ENCODE measurements at places on chromosomes 2 and 18.

DNA sequence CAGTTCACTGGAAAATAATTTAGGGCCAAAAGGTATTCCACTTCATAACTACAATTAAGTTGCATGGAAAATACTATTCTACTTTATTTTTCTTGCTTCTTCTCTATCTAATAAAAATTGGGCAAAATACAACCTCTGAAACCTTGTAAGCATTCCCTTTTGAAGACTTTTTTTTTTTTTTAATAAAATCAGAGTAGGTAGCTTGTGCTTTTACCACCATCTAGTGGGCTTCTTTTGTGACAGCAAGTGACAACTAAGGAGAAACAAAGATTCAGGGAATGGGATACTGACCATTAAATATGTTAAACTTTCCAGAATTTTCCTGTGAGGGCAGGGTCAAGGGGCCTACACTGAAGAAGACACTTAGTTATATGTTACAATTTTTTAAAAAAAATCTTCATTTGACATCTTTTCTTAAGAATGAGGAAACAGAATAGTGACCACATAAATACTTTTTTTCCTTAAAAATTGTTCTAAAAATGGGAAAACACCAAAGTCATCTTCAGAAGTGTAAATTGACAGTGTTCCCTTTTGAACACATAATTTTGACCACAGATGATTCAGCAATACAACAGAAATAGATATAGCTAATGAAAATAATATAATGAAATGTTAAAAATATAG is 1183.2 kb upstream of the ACVR2A start:
- DNase-seq = no peak
- no peaks in the 10 kb centered on the region for H3K27me3 ChIP-seq
- H3K4me3 ChIP-seq = no peak overlapping the region
- H3K4me1 ChIP-seq = no peaks in the 10 kb centered on the region
- H3K36me3 ChIP-seq = no peaks in the 10 kb centered on the region

DNA sequence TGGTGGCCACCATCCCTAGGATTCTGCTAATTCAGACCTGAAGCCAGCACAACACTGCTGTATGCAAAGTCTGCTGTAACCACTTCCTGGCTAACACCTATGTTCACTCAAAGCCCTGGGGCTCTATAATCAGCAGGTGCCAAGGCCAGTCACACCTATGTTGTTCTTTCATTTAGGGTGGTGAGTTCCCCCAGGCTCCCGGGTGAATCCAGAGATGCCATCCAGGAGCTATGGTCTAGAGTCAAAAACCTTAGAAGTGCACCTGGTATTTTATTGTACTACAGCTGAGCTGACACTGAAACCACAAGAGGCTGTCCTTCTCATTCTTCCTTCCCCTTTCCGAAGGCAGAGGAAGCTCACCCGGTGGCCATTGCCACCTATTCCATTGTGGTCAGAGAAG is 46.2 kb upstream of the CCDC141 start:
- no peak overlapping the region for H3K4me3 ChIP-seq
- no peak for DNase-seq
- H3K36me3 ChIP-seq = no peaks in the 10 kb centered on the region
- H3K27me3 ChIP-seq = no peaks in the 10 kb centered on the region

- no peaks in the 10 kb centered on the region for H3K4me1 ChIP-seq
- H3K4me3 ChIP-seq = no peak overlapping the region
- H3K27ac ChIP-seq = no peak overlapping the region
- no peak for DNase-seq
Observed at GRCh38 chr2:33168922-33169321, 222.2 kb downstream of the LTBP1 start.

DNA sequence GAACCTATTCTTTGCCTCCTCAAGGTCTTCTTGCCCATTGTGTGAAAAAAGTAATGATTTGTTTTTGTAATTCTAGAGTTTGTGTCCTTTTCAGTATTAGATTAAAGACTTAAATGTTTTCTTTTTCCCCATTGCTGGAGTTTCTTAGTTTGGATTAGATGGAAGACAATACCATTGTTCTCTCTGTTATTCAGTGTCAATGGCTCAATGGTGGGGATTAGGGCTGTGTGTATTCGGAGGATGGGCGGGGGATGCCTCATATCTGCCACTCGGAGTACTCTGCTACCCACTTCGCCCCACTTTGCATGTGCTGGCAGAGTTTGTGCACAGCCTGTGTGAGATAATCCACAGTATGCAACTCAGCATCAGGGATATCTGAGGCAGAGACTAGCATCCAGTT is 90.1 kb downstream of the KLHL29 start:
- no peaks in the 10 kb centered on the region for H3K4me1 ChIP-seq
- no peak overlapping the region for H3K27ac ChIP-seq
- no peak overlapping the region for H3K4me3 ChIP-seq
- peaks cover 4% of the 10 kb centered on the region for H3K36me3 ChIP-seq
- H3K27me3 ChIP-seq = peaks cover 73% of the 10 kb centered on the region
- no peak for DNase-seq

GRCh38 chr2:156986339-156986988 is 271.0 kb upstream of the GALNT5 start:
- no peaks in the 10 kb centered on the region for H3K4me1 ChIP-seq
- DNase-seq = no peak
- H3K27ac ChIP-seq = no peak overlapping the region

- H3K4me1 ChIP-seq = no peaks in the 10 kb centered on the region
- no peak overlapping the region for H3K4me3 ChIP-seq
- no peaks in the 10 kb centered on the region for H3K36me3 ChIP-seq
- H3K27ac ChIP-seq = no peak overlapping the region
- H3K27me3 ChIP-seq = no peaks in the 10 kb centered on the region
- no peak for DNase-seq
Observed at GRCh38 chr2:187574969-187575750, 20.9 kb upstream of the TFPI start.

GRCh38 chr2:222733846-222734702 is 62.6 kb downstream of the MOGAT1 start:
- no peaks in the 10 kb centered on the region for H3K36me3 ChIP-seq
- no peak overlapping the region for H3K4me3 ChIP-seq
- H3K27ac ChIP-seq = no peak overlapping the region
- no peak for DNase-seq
- H3K27me3 ChIP-seq = peaks cover 36% of the 10 kb centered on the region

DNA sequence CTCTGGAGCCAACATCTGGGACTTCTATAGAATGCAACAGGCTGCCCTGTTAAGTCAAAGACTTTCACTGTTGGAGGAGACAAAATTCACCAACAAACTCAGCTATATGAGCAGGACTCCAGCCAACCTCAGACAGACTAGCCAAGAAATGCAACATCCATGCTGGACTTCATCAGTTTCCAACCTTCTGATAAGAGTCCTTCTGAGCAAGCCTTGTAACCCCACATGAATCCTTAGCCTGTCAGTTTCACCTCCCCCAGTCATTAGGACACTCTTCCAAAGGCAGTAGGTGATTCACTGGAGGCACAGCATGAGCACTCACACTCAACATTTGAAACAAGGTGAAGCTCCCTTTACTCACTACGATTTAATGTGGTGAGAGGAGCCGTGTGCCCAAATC is 5.8 kb downstream of the TBC1D8 start:
- no peak for DNase-seq
- H3K27ac ChIP-seq = no peak overlapping the region
- peaks cover 77% of the 10 kb centered on the region for H3K27me3 ChIP-seq
- H3K4me3 ChIP-seq = no peak overlapping the region
- no peaks in the 10 kb centered on the region for H3K36me3 ChIP-seq
